ENCODE measurements at places on chromosomes 12 and 14.

GRCh38 chr12:76544601-76545261 lies 14.8 kb downstream of the OSBPL8 start:
- no peak for DNase-seq

DNA sequence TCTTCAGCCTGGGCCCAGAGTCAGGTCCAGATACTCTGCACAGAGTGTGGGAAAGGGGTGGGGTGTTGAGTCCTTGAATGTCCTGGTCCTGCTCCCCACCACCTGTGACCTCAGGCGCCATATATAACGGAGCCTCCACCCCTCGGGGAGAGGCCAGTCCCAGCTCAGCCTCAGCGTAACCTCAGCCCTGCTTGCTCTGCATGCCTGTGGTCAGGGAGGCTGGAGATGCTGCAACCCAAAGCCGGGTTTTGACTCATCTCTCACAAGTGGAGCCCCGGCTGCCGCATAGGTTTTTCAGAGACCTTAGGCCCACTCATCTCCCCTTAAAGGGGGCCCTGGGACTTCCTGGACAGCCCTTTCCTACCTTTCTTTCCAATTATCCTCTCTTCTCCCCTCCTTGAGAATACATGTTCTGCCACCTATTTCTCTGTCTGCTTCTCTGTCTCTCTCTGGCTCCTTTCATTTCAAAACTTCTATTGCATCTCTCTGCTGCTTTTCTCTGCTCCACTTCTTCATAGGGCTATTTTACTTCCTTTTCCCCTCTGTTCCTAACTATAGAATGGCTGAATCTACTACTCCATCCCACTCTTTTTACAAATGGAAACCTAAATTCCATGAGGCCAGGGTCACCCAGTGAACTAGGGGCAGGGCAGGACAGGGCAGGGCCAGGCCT lies 1.2 kb downstream of the ITGB7 start:
- peak; percentile 75 for DNase-seq

DNA sequence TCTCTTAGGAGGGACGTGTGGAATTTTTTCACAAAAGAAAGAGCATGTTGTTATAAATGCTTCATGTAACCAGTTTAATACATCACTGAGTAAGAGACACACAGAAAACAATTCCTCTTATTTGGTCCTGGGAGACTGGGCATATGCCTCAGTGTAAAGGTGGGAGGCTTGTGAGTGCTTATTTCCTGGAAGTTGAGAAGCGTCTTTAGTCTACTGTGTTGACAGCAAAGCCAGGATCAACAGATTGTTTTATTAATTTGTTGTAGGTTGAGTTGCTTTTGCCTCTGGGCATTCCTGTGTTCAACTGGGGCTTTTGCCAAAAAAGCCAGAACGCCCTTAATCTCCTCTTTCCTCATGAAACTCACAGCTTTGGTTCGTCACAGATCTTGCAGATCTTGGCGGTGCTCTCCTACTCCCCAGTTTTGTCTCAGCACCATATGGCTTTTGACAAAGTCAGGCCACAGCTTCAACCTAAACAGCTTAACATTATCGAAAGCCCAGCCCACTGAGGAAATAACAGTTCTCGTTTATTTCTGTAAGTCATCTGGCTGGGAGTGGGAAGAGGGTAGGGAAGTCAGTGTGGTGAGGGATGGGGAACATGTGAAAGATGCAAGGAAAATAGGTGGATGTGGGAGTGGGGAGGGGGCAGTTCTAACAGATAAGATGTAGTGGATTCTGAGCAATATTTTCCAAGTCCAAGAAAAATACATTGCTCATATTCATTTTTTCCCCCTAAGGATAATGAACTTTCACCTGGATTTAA lies 227.2 kb downstream of the DACT1 start:
- DNase-seq: no peak

GRCh38 chr14:35257809-35258208 lies 34.4 kb upstream of the PSMA6 start:
- DNase-seq: no peak

DNA sequence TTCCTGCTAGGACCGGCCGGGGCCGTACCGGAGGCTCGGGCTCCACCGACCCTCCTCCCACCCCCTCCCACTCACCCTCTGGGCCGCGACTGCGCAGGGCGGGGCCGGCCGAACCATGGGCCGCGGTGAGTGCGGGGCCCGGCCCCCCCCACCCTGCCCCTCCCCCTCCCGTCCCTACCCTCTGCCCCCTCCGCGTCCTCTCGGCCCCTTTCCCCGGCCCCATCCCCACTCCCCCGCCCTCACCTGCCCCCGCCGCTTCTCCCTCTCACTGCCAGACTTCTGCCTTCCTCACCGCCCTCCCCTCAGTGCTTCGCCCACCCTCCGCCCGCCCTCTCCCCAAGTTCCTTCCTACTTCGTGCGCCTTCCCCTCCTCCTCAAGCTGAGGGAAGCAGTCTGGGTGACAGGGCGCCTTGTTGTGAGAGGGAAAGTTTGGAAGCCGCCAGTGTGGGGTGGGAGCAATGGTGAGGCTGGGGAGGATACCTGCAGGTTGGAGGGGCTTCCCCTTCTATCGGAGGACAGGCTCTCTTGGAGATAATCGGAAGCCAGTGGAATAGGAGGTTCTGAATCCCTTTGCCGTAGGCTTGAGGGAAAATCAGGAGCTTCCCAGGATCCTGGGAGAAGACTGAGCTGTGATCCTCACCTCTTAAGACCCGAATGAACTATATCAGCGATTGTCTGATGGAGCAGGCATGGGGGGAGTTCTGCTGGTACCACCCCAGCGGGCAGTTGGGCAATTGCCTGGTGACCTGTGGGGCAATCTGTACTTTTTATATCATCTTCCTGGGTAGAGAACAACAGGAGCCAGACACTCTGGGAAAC lies 472 bp downstream of the MBD6 start:
- peak; percentile 68 for DNase-seq

DNA sequence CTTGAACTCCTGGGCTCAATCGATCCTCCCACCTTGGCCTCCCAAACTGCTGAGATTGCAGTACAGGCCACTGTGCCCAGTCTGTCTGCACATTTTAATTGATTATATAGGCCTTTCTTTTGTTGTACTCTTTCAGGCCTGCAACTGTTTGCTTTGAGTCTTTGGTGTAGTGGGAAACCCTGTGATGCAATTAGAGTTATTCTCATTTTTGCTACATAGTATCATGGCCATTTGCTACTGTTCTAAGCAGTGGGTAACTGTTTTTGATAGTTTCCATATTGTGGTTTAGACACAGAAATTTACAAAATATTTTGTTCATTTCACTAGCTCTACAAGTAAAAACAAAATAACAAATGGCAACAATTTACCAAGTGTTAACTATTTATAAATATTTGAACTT lies 6.3 kb upstream of the TUBA1B start:
- DNase-seq: no peak

- no peak for DNase-seq
These were observed 283.4 kb upstream of the TMTC1 start for GRCh38 chr12:30067146-30067545.

DNA sequence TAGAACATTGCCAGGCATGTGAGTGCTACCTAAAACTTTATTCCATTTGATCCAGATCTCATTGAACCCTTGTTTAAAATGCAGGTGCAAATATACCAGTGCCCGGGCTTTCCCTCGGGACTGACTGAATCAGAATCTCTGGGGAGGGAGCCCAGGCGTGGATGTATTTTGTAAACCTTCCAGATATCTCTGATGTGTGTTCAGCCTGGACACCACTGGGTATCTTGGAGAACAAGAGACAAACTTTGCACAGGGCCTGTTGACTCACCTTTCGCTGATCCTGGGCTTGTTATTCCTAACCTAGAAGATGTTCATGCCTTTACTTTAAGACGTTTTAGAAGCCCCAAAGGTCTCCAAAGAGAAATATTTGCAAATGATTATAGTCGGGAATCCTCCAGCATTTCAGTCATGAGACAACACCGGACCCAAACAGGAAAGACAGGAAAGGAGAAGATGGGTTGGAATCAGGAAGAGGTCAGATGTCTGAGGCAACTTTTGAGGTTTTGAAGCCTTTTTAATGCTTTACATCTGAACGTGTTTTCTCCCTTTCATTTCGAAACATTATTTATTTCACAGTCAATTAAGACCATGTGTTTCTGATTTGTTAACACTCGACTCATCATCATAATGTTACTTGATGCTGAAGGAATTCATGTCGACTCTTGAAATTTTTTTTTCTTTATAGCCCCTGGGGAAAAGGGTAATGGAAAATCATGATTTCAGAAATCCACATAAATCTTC lies 118.6 kb downstream of the PLXNC1 start:
- no peak for DNase-seq

DNA sequence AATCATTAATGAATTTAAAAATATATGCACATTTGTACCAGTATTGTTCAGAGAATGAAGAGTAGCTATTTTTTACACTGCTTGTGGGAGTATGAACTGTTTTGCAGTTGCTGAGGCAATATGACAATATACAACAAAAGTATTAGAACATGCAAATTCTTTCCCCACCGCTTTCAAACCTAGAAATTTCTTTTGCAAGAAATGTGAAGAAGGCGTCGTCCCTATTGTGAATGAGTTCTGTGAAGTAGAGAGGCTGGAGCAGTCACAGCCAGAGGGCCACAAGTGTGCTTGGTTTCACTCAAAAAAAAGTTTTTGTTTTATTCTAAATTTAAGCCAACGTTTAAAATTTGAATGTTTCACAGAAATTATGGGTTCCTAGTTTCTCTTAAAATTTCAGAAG lies 184.9 kb downstream of the ALG10B start:
- no peak for DNase-seq

DNA sequence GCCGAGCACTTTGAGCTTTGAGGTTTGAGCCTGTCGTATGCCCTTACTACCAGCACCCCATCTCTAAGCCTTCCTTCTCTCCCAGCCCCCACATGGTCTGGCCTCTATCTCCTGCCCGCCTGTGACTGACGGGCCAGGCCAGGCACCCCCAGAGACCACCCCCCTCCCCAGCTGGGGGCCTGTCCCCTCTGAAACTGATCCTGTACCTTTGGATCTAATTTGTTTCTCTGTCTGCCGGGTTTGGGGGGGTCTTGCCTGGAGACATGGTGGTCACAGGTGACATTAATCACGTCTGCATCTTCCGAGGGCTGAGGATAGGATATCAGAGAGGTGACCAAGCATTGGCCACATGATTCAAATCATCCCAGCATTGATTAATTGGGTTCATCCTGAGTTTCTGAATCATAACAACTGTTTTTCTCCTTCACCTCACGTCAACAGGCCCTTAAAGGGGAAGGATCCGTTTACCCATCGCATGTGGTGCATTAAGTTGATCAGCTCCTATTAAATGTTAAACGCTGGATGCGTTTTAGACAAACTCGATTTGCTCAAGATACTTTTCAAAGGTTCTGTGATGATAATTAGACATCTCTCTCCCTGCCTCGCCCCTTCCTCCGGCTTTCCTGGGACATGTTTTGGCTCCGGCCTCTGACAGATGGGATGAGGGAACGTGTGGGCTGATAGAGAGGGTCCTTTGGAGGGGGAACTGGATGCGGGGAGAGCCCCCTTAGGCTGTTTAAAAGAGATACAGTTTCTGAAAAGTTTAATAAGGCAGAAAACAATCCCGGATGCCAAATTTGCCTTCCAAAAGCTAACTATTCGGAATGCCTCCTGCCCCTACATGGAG lies 63.3 kb upstream of the TBX3 start:
- DNase-seq: no peak

- no peak for DNase-seq
These were observed 65.3 kb downstream of the KLHL28 start for GRCh38 chr14:44896275-44897040.

DNA sequence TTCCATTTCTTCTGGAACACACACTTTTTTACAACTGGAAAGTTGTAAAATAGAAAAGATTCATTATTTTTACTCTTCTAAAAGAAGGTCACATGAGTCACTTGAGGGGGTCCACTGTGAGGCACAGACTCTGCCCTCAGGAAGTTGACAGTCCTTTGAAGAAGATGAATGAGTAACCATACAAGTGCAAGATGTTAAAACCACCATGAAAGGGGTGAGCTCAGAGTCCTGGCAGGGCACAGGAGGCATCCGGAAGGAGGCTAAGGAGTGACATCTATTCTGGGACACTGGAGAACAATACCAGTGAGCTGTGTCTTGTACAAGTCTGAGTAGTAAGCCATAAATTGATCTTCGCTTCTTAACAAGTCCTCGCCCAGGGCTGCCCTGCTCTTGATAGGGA lies 126.0 kb upstream of the FRMD6 start:
- DNase-seq: no peak

- no peak for DNase-seq
These were observed 87.7 kb downstream of the C12orf75 start for GRCh38 chr12:105418229-105418628.

GRCh38 chr14:63383776-63384367 lies 65.1 kb upstream of the GPHB5 start:
- no peak for DNase-seq

- DNase-seq: no peak
These were observed 120.2 kb upstream of the DNM1L start for GRCh38 chr12:32558903-32559302.

GRCh38 chr12:124640056-124640455 lies 72.6 kb upstream of the NCOR2 start:
- DNase-seq: no peak

DNA sequence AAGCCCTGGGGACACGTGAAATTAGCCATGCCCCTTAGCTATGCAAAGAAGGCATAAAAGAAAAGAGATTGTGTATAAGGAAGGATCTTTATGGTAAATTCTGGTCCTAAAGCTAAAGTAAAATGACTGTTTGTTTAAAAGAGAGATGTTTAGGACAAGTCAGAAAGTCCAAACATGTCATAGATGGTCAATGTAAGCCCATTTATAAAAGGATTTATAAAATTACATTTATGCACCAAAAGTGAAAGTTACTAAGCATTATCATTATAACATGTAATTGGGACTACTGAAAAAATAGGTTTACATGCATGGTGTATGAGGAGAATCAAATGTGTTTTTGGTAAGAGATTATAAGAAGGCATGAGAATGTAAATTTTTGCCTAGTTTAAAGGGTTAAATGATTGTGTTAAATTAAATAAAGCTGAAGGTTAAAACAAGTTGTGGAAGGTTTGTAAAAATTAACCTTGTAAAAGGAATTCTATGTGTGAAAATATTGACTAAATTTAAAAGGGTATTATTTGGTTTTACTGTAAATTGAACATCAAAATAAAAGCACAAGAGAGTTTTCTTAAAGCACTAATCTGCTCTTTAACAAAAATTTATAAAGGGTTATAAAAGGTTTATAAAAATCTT lies 50.4 kb upstream of the TSPAN8 start:
- DNase-seq: no peak

- DNase-seq: no peak
These were observed 2.7 kb downstream of the CHST11 start for GRCh38 chr12:104459368-104459909.

- no peak for DNase-seq
These were observed 52.9 kb downstream of the ISCA2 start for GRCh38 chr14:74546416-74546815.

DNA sequence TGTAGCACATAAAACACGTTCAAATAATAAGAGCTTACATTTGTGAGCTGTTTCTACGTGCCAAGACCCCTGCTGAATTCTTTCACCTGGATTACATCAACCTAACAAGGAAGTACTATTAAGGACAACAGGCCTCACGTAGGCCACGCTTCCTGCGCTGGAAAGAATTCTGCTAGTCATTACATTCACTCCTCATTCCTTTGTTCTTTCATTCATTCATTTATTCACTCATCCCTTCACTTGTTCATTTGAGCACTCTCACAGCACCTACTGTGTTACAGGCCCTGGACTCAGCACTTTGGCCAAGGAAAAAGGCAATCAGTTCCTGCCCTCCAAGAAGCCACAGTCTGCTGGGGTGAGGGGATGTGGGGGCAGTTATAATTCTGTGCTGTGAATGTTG lies 28.2 kb downstream of the TESC start:
- DNase-seq: no peak

GRCh38 chr12:75529316-75529715 lies 17.9 kb upstream of the KRR1 start:
- no peak for DNase-seq

- DNase-seq: no peak
These were observed 276.4 kb upstream of the SFSWAP start for GRCh38 chr12:131434208-131435125.

- DNase-seq: no peak
These were observed 169.5 kb upstream of the DAAM1 start for GRCh38 chr14:59018978-59019377.

Measured in CD4-positive, alpha-beta T cell treated with Interleukin-17A for 4 hours (primary cell).